ENCODE measurements at places on chromosomes 1 and 21. TPM values are rescaled to one million over a fixed set of nuclear protein-coding genes. Genes with fewer than 3 reads are reported as not detected.
A peak's percentile ranks its signal among the peaks of the same experiment; 100 is the strongest.

DNA sequence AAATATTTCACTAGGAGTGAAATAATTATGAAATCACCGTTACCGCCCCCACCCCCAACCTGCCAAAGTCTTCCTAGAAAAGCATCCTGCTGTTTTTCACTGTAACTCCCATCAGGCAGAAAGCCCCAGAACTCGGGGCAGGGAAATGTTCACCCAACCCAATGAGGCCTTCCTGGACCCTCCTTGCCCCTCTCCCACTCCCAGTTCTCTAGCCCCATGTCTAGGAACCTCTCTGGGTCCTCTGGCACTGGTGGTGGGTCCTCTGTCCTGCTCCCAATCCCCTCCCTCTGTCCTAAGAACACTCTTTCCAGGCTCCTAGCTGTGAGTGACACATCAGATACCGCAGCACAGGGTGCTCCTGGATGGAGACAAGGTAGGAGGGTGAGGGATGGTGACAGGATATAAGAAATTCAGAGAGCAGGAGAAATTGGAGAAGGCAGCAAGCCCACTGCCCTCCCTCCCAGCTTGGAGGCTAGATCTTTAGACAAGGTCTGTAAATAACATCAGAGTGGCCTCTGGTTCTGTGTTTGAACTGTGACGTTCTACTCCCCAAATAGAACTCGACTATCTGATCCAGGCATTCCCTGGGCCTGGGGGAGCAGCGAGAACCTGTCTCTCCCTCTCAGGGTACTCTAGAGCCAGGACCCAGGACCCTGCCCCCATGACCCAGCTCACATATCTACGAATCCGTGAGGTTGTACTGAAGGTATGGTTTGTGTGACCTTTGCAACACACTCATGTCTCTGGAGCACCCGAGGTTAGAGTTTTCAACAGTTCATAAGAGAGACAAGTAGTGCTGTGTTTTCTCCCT lies 23.3 kb upstream of the BTG2 start:
- no peak overlapping the region for H3K4me3 ChIP-seq
- peaks cover 57% of the 10 kb centered on the region for H3K4me1 ChIP-seq
- DNase-seq = no peak
- no peaks in the 10 kb centered on the region for H3K36me3 ChIP-seq
- H3K27me3 ChIP-seq = no peaks in the 10 kb centered on the region

DNA sequence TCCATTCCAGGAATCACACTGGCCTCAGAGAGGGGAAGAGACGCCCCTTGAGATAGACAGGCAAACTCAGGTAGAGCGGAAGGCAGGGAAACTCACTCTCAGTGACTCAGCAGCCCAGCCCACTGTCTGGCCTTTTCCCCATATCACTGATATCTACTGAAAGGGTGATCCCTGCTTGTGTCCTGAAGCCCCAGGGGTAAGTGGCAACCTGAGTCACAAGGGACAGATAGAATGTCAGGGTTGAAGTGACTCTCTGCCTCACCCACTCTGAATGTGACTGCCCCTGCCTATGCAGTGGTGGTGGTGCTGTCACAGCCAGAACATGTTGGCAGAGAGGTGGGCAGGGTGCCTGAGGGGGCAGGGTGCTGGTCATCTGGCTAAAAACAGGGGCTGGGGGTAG lies 157.5 kb upstream of the FGGY start:
- no peaks in the 10 kb centered on the region for H3K27me3 ChIP-seq
- H3K4me3 ChIP-seq = no peak overlapping the region
- peaks cover 15% of the 10 kb centered on the region for H3K4me1 ChIP-seq
- DNase-seq = no peak
- no peak overlapping the region for H3K27ac ChIP-seq

GRCh38 chr1:94621802-94622201 lies 80.2 kb upstream of the F3 start:
- H3K4me3 ChIP-seq = no peak overlapping the region
- H3K4me1 ChIP-seq = no peaks in the 10 kb centered on the region
- DNase-seq = no peak
- H3K27ac ChIP-seq = no peak overlapping the region
- H3K27me3 ChIP-seq = peaks cover 2% of the 10 kb centered on the region
- no peaks in the 10 kb centered on the region for H3K36me3 ChIP-seq

- H3K27me3 ChIP-seq = no peaks in the 10 kb centered on the region
- no peaks in the 10 kb centered on the region for H3K36me3 ChIP-seq
- H3K4me3 ChIP-seq = no peak overlapping the region
- no peak overlapping the region for H3K27ac ChIP-seq
- H3K4me1 ChIP-seq = no peaks in the 10 kb centered on the region
These were observed 61.4 kb upstream of the PAX7 start for GRCh38 chr1:18569251-18569650.

DNA sequence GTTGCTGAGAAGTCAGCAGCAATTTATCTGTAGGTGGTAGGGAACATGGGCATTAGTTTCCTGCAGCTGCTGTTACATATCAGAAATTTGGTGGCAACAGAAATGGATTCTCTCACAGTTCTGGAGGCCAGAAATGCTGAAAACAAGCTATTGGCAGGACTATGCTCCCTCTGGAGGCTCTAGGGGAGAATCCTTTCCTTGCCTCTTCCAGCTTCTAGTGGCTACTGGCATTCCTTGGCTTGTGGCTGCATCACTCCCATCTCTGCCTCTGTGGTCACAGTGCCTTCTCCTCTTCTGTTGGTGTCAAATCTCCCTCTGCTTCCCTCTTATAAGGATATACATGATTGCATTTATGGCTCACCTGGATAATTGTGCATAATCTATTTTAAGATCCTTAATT lies 2.5 kb upstream of the SFT2D2 start:
- peaks cover 14% of the 10 kb centered on the region for H3K36me3 ChIP-seq
- peaks cover 29% of the 10 kb centered on the region for H3K4me1 ChIP-seq
- no peak overlapping the region for H3K27ac ChIP-seq
- no peak overlapping the region for H3K4me3 ChIP-seq

- peaks cover 2% of the 10 kb centered on the region for H3K27me3 ChIP-seq
- no peaks in the 10 kb centered on the region for H3K36me3 ChIP-seq
- no peaks in the 10 kb centered on the region for H3K4me1 ChIP-seq
- H3K4me3 ChIP-seq = no peak overlapping the region
- H3K27ac ChIP-seq = no peak overlapping the region
These were observed 38.0 kb downstream of the PRRX1 start for GRCh38 chr1:170701962-170702361.

GRCh38 chr1:158098256-158098655 lies 82.4 kb upstream of the CD1D start:
- DNase-seq = no peak
- no peak overlapping the region for H3K27ac ChIP-seq
- H3K4me3 ChIP-seq = no peak overlapping the region
- no peaks in the 10 kb centered on the region for H3K36me3 ChIP-seq

GRCh38 chr1:47238935-47239592 lies 7.0 kb upstream of the TAL1 start:
- H3K4me1 ChIP-seq = peaks cover 19% of the 10 kb centered on the region
- H3K4me3 ChIP-seq = no peak overlapping the region
- H3K27me3 ChIP-seq = peaks cover 45% of the 10 kb centered on the region
- no peak overlapping the region for H3K27ac ChIP-seq
- no peak for DNase-seq

DNA sequence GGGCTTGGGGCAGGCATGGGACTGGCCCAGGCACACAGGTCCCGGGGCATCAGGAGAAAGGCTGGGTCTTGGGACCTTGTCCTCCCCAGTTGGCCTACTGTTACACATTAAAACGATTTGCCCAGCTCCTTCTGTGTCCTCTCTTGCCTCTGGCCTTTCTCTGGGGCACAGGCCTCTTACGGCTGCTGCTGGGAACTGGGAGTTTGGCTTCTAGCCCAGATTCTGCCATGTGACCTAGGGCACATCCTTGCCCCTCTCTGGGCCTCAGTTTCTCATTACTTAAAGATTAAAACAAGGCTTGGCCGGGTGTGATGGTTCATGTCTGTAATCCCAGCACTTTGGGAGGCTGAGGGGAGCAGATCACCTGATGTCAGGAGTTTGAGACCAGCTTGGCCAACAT lies 14.0 kb downstream of the KDF1 start:
- H3K36me3 ChIP-seq = peaks cover 28% of the 10 kb centered on the region
- H3K27me3 ChIP-seq = no peaks in the 10 kb centered on the region
- DNase-seq = no peak
- no peaks in the 10 kb centered on the region for H3K4me1 ChIP-seq
- no peak overlapping the region for H3K27ac ChIP-seq

GRCh38 chr1:110860174-110860573 lies 12.8 kb upstream of the CD53 start:
- no peak overlapping the region for H3K27ac ChIP-seq
- H3K4me3 ChIP-seq = no peak overlapping the region
- H3K4me1 ChIP-seq = peaks cover 19% of the 10 kb centered on the region
- peaks cover 12% of the 10 kb centered on the region for H3K36me3 ChIP-seq
- no peak for DNase-seq

DNA sequence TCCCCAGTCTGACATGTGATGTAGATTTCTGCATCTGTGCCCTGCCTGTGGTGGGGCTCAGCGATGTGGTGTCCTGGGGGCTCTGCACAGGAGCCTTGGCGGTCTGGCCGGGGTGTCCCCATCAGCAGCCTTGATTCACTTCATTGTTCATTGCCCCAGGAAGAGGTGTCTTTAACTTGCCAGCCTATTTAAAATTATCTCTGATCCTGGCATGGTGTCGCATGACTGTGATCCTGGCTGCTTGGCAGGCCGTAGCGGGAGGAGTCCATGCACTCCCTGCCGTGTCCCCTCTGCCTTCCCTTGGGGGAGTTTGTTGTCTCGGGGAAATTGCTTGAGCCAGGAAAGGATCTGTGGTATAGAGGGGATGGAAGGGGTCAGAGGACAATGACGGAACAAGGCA lies 59.9 kb downstream of the TRIM11 start:
- no peak overlapping the region for H3K27ac ChIP-seq
- H3K36me3 ChIP-seq = peaks cover 3% of the 10 kb centered on the region
- DNase-seq = no peak
- no peak overlapping the region for H3K4me3 ChIP-seq
- H3K27me3 ChIP-seq = no peaks in the 10 kb centered on the region

- no peak for DNase-seq
- no peaks in the 10 kb centered on the region for H3K4me1 ChIP-seq
- H3K27me3 ChIP-seq = no peaks in the 10 kb centered on the region
- H3K36me3 ChIP-seq = no peaks in the 10 kb centered on the region
- H3K27ac ChIP-seq = no peak overlapping the region
These were observed 999.0 kb upstream of the ADGRL2 start for GRCh38 chr1:80801695-80802094.

GRCh38 chr1:201988601-201989000 lies 6.2 kb downstream of the RNPEP start:
- H3K4me1 ChIP-seq = peaks cover 8% of the 10 kb centered on the region
- no peak overlapping the region for H3K4me3 ChIP-seq
- H3K27me3 ChIP-seq = no peaks in the 10 kb centered on the region
- DNase-seq = no peak
- peaks cover 18% of the 10 kb centered on the region for H3K36me3 ChIP-seq

DNA sequence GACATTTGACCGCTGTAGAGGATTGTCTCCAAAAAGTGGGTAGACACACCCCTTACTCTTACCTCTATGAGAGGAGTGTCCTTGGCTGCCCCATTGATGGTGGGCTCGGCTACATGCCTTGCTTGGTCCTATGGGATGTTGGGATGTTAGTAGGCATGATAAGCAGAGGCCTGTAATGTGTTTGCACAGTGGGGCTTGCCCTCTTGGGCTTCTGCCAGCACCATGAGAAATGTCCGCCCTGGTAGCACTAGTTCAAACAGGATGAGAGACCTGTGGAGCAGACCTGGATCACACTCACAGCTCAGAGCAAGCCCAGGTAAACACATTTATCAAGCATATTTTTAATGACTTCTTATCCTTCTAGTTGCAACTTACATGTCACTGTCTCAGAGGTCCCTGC lies 54.2 kb downstream of the SH3GLB1 start:
- H3K36me3 ChIP-seq = no peaks in the 10 kb centered on the region
- no peaks in the 10 kb centered on the region for H3K4me1 ChIP-seq
- DNase-seq = no peak
- H3K27ac ChIP-seq = no peak overlapping the region
- peaks cover 10% of the 10 kb centered on the region for H3K27me3 ChIP-seq
- no peak overlapping the region for H3K4me3 ChIP-seq

DNA sequence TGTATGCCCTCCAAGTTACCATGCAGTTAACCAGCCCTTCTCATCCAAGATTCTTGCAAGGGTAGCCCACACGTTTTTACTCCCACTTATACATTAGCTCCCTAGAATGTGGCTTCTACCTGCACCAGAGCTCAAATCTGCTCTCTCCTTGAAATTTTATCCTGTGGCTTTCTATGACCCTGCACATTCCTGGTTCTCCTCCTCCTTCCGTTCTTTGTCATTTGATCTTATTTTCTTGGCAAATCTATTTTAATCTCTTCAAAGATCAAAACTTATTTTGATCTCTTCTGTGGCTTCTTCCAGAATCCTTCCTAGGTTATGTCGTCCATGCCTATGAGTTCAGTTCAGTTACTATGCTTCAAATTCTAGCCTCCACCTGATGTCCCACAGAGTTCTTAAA lies 115.6 kb upstream of the GUCA2B start:
- no peak overlapping the region for H3K27ac ChIP-seq
- no peak for DNase-seq
- H3K36me3 ChIP-seq = no peaks in the 10 kb centered on the region
- peaks cover 12% of the 10 kb centered on the region for H3K27me3 ChIP-seq

DNA sequence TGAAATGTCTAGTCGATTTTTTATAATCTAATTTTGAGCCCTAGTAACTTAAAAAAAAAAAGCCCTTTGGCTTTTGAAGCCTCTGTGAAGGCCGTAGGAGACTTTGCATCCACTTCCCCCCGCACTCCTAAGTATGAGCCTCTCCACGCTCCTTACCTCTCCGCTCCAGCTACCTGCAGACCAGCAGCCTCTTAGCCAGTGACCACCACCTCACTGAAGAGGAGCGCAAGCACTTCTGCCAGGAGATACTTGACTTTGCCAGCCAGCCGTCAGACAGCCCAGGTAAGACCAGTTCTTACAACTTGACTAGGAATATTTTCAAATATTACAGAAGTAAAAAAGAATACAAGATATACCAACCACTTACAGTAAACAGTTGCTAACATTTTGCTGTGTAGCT lies 27.4 kb upstream of the PWP2 start:
- no peak overlapping the region for H3K4me3 ChIP-seq
- peak overlapping the region; percentile 71 for H3K27ac ChIP-seq
- peaks cover 77% of the 10 kb centered on the region for H3K36me3 ChIP-seq
- H3K4me1 ChIP-seq = peaks cover 76% of the 10 kb centered on the region

GRCh38 chr1:31487143-31487542 lies 74.1 kb downstream of the SERINC2 start:
- DNase-seq = peak; percentile 31
- H3K36me3 ChIP-seq = peaks cover 4% of the 10 kb centered on the region

GRCh38 chr1:34900775-34901502 lies 28.5 kb downstream of the DLGAP3 start:
- no peak for DNase-seq
- peaks cover 10% of the 10 kb centered on the region for H3K27me3 ChIP-seq
- H3K27ac ChIP-seq = no peak overlapping the region
- no peaks in the 10 kb centered on the region for H3K36me3 ChIP-seq
- H3K4me3 ChIP-seq = no peak overlapping the region

- H3K36me3 ChIP-seq = no peaks in the 10 kb centered on the region
- no peak for DNase-seq
- H3K27me3 ChIP-seq = no peaks in the 10 kb centered on the region
- H3K4me1 ChIP-seq = no peaks in the 10 kb centered on the region
- no peak overlapping the region for H3K4me3 ChIP-seq
These were observed 3.8 kb downstream of the TAS1R3 start for GRCh38 chr1:1334835-1335234.

Gene OR2L13
- not detected for total RNA-seq

Gene IQCC
- total RNA-seq = 5.0 TPM

Gene COL24A1
- total RNA-seq = not detected

Gene FNDC5
- total RNA-seq = not detected

Gene F13B
- total RNA-seq = not detected

Gene BGLAP
- total RNA-seq = 1.3 TPM

Gene CACNA1S
- not detected for total RNA-seq

Gene LRRC53
- total RNA-seq = not detected

Gene ADCY10
- 0.15 TPM for total RNA-seq

Gene GBP6
- total RNA-seq = 0.31 TPM
